ENCODE measurements at places on chromosomes 12 and 14.

- no peak for DNase-seq
Observed at GRCh38 chr12:41606468-41607445, 418.6 kb downstream of the PDZRN4 start.

DNA sequence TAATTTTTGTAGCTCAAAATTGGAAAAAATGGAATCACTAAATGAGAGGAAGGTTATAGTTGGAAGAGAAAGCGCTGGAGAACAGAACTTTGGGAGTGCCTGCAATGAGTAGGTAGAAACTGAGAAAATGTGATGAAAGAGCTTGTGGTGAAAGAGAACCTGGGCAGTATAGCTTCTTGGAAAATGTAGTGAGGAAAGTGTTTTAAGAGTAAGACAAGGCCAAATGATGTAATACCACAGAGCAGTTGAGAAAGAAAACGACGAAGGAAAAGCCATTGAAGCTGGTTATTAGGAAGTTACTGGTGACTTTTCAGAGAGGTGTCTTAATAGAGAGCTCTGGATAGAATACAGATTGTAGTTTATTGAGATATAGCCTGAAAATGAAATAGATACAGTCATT, 255.3 kb downstream of the AEBP2 start:
- DNase-seq: no peak

- DNase-seq: no peak
Observed at GRCh38 chr12:131318045-131318685, 364.5 kb downstream of the ADGRD1 start.

GRCh38 chr12:42686514-42687172, 97.1 kb upstream of the PRICKLE1 start:
- no peak for DNase-seq

- no peak for DNase-seq
Observed at GRCh38 chr12:53194973-53195372, 12.1 kb downstream of the ITGB7 start.

DNA sequence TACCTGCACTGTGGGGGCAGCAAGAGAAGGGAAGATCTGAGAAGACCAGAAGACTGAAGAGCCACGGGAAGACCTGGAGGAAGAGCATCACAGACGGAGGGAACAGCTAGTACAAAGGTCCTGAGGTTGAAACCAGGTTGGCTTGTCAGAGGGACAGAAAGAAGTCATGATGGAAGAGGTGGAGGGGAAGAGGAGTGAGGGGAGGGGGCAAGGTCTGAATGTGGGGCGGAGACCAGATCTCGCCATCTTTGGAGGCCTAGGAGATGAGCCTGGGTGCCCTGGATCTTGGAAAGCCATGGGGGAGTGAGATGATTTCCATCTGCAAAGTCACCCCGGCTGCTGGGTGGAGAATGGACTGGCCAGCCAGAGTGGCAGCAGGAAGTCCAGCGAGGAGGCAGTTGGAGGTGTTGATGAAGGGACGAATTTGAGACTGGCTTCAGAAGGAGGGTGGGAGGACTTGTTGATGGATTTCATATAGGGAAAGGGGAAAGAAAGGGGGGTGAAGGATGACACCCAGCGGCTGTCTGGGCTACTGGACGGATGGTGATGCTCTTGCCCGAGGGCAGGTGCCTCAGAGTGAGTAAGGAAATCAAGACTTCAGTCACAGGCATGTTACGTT, 14.6 kb upstream of the UBC start:
- no peak for DNase-seq

Data from activated gamma-delta T cell (primary cell).